ENCODE measurements at places on chromosomes 11 and 22.
A peak's percentile ranks its signal among the peaks of the same experiment; 100 is the strongest.

DNA sequence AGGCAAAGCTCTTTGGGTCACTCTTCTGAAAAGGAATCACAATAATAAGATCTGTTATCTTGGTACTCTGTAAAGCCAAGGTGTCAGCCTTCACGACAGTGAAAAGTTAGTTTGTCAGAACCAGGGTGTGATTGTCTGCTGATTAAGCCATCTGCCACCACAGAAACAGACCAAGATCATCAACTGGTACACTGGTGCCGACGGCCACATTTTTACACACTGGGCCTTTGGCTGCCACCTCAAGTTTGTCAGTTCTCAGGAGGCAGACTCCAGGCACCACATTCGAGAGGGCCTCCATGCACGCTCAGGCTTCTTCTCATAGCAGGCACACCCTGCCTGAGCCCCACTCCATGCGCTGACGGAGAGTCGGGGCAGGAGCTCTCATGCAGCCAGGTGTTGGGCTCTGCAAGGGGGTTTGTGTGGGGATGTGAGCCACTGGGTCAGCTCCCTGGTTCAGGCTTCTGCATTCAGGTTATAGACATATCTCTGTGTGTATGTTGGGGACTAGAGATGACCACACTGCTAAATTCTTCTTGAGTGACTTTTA is 66.2 kb downstream of the KCNJ1 start:
- no peak for ATAC-seq

DNA sequence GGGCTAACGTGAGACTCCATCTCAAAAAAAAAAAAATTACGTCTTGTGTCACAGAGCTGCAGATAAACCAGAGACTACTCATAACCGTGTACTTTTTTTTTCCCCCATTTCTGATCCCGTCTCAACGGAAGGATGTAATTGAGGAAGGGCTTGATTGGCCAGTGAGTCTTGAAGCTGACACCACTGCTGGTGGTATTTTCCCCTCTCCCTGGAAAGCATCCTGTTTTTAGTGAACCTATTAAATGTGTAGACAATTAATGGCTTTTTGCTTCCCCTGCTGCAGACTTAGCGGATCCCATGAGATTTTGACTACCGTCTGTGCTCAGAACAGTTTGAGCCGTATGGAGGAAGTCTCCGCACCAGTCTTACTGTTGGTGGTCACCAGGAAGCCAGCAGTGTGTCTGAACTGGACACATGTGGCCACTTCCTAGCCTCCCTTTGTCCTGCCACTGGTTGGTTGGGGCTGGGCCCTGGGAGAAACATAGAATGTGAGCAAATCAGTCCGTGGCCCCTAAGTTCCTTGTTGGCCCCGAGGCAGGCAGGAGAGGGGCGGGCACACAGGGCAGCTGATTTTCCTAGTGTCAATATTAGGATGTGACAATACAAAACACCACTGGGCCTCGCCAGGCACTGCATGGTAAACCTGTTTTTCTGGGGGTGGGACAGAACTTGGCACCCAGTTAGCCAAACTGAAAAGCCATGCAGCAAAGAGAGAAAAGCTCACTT is 3.1 kb downstream of the BIK start:
- no peak for ATAC-seq

GRCh38 chr11:94424662-94425061 is 23.4 kb upstream of the GPR83 start:
- no peak for ATAC-seq

DNA sequence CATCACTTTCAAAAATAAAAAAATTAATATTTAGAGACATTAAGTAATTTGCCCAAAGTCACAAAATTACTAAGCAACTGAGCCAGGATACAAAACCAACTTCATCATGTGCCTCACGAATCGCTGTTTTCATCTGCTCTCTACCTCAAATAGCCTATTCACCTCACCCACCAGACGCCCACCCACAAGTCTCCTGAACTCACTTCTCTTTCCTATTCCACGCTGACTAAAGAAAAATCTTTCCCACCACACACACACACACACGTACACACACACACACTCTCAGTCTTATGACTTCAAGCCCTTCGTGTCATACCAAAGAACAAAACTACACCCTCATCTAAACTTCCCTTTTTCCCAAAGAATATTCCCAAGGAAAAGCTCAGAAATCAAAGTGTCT is 2.2 kb downstream of the OR8B12 start:
- ATAC-seq: no peak

DNA sequence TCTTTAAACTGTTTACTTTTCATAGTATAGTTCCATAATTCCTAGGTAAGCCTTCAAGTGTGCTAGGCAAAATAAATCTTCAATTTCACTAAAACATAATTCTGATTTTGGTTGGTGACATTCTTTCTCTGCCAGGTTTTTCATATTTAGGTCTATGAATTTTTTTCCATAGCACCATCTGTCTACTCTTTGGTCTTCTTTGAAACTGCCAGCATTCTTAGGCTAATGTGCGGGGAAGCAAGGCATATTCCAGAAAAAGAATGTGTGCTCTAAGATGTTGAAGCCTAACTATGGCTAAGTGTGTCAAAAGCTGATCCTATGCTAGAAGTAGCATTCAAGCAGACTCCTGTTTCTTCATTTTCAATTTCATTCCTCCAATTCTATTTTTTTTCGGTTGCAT is 213.9 kb upstream of the C11orf87 start:
- ATAC-seq: no peak

- ATAC-seq: no peak
These were observed 2.8 kb upstream of the CLCF1 start for GRCh38 chr11:67376063-67376820.

DNA sequence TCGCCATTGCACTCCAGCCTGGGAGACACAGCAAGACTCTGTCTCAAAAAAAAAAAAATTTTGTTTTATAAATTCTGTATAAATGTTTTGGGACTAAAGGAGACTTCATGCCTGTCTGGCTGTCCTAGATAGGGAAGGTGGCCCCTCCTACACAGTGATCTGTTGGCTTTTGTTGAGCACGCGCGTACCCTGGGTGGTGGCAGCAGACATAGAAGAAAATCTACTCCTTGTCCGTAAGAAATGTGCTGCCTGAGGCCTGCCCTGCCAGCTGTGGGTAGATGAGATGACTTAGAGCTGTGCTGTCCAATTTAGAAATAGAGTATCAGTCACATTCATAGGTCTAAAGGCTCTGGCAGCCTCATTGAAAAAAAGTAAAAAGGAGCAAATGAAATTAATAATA is 37.0 kb downstream of the AP2A2 start:
- ATAC-seq: no peak

GRCh38 chr11:126607776-126608541 is 252.5 kb downstream of the ST3GAL4 start:
- no peak for ATAC-seq

- ATAC-seq: no peak
These were observed 29.1 kb upstream of the RELT start for GRCh38 chr11:73347067-73347466.

GRCh38 chr11:122882189-122882856 is at the start of gene JHY:
JHY (plus strand) TSS chr11:122882759; CDS start chr11:122885850, 3,091 bp downstream.
- ATAC-seq: no peak

GRCh38 chr22:24994070-24994763 is 41.7 kb downstream of the KIAA1671 start:
- peak; percentile 91 for ATAC-seq

DNA sequence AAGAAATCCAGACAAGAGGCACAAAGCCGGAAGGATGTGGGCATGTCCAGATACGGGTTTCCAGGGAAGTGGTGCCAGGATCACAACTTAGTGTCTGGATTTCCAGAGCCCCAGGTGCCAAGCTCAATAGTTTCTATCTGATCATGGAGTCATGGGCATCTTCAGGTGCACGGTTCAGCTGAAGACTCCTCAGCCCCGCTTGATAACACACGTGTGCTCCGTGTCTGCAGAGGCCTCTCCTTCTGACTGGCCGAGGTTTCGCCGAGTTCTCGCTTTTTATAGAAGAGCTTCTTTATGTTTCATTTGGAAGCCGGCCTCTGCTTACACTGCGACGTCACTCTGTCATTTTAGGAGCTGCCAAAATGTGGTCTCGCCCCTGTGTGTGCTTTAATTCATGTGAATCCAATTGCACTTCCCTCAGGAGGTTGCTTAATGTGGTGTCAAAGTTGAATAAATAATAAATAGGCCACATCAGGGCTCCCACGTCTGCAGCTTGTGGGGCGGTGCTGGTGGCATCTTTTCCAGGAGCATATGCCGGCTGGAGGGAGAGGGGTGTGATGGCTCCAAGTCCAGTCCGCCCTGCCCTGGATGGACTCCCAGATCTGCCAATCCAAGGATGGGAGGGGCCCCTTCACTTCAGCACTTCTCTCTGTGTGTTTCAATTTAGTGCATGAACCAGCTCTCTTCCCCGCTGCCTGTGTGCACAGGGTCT is 1410.8 kb downstream of the TBC1D22A start:
- ATAC-seq: no peak

- ATAC-seq: no peak
These were observed 21.9 kb downstream of the SERPINH1 start for GRCh38 chr11:75583718-75584658.

- ATAC-seq: no peak
These were observed 9.1 kb downstream of the RPS6KA4 start for GRCh38 chr11:64367931-64368672.
